ENCODE measurements at places on chromosomes 13 and 19.

GRCh38 chr13:111325941-111326620, 5.6 kb downstream of the TEX29 start:
- DNase-seq, result no peak

- no peak for DNase-seq
Observed at GRCh38 chr19:34818270-34818669, 45.3 kb upstream of the ZNF599 start.

- DNase-seq, result no peak
Observed at GRCh38 chr13:70945506-70945905, 837.3 kb upstream of the KLHL1 start.

DNA sequence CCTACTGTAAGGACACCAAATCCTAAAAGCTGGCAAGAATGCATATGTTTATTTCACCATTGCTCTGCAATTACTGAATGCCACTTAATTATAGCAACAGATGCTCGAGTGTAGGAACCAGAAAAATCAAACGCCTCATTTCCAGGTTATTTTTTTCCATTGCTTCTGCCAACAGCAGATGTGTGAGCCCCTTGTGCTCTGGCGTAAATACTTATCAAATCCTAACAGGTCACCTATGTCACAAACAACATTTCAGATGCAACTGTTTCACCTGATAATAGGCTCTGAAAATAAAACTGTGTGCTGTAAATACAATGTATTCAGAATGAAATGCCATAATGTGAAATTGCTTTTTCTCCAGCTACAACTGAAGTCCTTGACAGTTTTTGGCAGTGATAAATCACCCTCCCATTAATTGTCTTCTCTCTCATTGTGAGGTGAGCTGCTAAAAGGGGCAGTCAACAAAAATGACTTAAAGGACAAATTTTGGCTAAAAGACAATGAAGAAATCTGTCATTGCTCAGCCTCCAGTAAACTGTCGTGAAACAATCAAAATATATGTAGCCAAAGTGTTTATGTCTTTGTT, 344.0 kb downstream of the DACH1 start:
- DNase-seq, result no peak

- no peak for DNase-seq
Observed at GRCh38 chr13:104085611-104086010, 1019.4 kb upstream of the SLC10A2 start.

DNA sequence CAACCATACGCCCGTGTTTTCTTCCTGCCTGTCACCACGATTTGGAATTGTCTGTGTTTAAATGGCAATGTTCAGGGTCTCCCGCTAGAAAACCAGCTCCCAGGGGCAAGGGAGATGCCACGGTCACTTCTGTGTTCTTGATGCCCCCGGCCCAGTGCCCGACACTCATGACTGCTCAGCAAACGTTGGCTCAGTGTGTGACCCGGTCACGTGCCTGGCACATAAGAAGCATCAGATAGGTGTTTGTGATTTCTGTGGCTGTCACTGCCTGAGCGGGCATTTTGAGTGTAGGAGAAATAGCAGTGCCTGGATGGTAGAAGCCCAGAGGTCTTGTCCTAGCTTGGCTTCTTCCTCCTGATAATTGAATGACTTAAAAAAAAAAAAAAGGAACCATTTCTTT, 15.5 kb downstream of the HDGFL2 start:
- no peak for DNase-seq

- DNase-seq, result no peak
Observed at GRCh38 chr13:93777504-93777903, 550.9 kb downstream of the GPC6 start.
